Kasumi-1 (cell line): ENCODE measurements at places on chromosomes 7 and 10.

GRCh38 chr10:56662765-56663447 is 301.8 kb upstream of the ZWINT start:
- no peak for DNase-seq

- DNase-seq, result no peak
Measured at GRCh38 chr7:149255174-149255573, 6.8 kb upstream of the ZNF783 start.

- peak; percentile 94 for DNase-seq
Measured at GRCh38 chr10:132588301-132589013, 50.9 kb downstream of the INPP5A start.

GRCh38 chr10:31081937-31082840 is 50.5 kb upstream of the ZNF438 start:
- DNase-seq, result peak; percentile 10

DNA sequence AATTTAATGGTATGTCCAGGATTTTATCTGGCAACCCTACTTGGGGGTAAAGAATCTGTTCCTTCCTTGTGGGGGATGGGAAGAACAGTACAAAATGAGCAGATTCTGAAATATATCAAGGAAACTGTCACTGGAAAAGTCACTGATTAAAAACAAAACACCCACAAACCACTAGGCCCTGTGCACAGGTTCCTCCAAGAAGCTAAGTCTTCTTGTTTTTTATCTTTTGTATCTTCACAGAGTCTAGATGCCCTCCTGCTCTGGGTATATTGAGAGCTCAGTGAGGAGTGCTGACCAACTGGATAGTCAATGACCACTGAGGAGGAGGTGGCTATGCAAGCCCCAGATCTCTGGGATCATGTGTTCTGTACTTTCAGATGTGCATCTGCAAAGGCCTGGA is 86.8 kb upstream of the ANKRD1 start:
- no peak for DNase-seq

- DNase-seq, result peak; percentile 88
Measured at GRCh38 chr10:28248092-28248491, 54.8 kb downstream of the MPP7 start.

GRCh38 chr7:139630643-139631519 is 107.4 kb downstream of the CLEC2L start:
- no peak for DNase-seq

DNA sequence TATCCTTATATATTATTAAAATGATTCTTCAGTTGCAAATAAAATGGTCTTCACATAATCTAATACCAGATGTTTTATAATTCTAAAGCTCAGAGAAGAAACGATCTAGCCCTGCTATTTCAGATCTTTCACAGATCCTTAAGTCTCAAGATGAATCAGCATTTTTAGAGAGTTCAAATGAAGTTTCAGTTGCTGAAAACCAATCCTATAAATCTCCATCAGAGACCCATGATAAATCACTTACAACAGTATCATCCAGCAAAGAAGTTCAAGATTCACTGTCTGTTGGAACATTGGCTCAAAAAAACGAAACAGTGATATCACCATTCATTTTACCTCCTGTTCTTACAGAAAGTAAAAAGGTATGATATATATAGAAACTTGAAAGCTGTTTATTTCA is 137.0 kb downstream of the CCDC7 start:
- DNase-seq, result no peak

GRCh38 chr10:14380746-14381145 is 50.0 kb upstream of the FRMD4A start:
- DNase-seq, result no peak

DNA sequence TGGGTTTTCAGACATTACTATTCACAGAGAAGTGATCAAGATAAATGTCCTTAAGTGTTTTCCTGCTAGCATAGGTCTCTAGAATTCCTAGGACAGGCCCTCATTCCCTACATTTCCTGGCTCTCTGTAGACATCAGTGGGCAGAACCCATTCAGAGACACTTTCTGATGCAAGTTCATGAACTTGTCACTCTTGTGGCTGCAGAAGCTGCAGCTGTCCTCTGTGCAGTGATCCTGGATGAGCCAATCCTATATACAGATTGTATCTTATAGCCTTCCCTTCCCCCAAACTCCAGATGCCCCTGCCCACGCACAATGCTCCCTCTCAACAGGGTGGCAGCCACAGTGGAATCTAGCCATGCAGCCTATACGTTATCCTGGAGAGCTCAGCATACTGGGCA is 12.6 kb upstream of the GRB10 start:
- DNase-seq, result no peak

- DNase-seq, result no peak
Measured at GRCh38 chr7:100221767-100222444, 2.2 kb downstream of the PVRIG start.

DNA sequence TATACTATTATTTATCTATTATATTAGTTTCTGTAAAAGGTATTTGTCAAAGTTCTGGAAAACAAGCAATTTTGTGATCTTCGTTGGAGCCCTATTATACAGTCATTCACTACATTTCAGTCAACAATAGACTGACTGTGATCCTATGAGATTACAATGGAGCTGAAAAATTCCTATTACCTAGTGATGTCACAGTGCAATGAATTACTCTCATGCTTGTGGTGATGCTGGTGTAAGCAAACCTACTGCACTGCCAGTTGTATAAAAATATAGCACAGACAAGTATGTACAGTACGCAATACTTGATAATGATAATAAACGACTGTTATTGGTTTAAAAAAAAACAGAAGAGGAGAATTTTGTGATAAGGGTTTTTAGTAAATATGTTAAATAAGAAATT is 21.4 kb downstream of the OR6V1 start:
- DNase-seq, result no peak

DNA sequence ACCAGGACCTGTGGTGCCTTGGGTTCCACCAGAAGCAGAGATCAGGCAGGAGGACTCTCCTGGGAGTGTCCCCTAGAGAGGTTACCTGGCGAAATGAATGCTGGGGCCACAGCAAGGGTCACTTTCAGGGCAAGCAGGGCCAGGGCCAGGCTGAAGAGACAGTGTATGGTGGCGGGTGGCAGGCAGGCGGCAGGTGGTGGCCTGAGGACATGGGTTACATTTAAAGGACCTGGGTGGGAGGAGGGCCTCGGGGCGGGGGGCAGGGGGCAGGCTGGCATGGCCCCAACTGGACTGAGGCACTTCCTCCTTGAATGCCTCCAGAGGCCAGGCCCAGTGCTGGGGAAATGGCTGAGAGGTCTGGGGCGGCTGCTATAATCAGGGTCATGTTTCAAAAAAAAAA is 14.7 kb upstream of the TBRG4 start:
- no peak for DNase-seq

GRCh38 chr7:73599151-73599882 is 20.9 kb upstream of the TBL2 start:
- no peak for DNase-seq

- DNase-seq, result no peak
Measured at GRCh38 chr10:110632591-110633215, 11.4 kb upstream of the RBM20 start.

GRCh38 chr10:4902571-4903011 is 60.6 kb upstream of the AKR1C1 start:
- DNase-seq, result no peak

- no peak for DNase-seq
Measured at GRCh38 chr10:52651293-52651692, 121.3 kb downstream of the MBL2 start.

DNA sequence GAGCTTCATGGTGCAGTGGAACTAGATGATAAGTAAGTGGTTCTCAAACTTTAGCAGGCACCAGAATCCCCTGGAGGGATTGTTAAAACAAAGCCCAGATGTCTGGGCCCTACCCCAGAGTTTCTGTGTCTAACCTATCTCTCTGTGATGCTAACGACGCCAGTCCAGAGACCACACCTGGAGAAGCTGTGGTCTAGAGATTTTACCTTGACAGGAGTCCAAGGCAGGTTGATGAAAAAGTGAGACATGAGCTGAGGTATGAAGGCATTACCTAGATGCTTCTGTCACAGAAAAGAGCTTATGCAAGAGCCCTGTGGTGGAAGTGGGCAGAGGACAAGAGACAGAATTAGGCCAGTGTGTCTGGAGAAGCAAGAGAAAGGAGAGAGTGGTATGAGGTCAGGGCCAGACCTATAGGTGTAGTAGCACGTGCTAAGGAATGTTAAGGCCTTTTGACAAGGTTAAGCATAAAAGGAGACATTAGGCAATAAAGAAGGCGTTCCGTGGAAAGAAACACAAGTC is 184.3 kb upstream of the TCF7L2 start:
- DNase-seq, result no peak

DNA sequence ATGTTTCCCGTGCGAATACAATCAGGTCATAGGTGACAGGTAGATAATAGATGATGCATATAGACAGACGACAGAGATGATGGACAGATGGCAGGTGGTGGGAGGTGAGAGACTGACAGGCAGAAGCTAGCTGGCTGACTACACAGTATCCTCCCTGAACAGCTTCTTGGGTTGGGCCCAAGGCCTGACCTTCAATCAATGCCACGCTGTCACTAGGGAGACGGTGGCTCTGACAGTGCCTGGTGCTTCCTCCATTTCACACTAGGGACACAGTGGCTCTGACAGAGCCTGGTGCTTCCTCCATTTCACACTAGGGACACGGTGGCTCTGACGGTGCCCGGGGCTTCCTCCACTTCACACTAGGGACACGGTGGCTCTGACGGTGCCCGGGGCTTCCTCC is 200.1 kb downstream of the DIP2C start:
- no peak for DNase-seq

DNA sequence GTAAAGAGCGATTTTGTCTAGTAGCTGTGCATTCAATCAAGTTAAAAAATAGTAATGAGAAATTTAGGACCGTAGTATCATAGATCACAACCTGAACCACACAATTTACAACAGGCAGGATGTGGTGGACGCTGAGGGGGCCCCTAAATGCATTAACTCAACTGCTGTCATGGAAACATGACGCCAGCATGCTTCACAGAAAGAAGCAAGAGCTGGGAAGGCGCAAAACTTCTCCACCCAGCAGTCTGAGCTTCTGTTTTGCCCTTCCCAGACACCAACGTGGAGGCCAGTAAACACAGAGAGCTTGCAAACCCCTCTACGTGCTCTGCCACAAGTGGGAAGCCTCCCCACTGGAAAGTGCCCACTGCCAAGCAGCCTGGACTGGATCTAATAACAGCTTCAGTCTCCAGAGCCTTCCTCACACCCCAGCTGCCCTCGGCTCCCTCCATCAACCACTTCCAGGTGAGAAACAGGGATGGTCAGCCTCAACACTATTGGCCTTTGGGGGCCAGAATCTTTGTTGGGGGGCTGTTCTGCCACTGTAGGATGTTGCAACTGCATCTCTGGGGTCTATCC is 151.8 kb downstream of the SFMBT2 start:
- DNase-seq, result peak; percentile 81

DNA sequence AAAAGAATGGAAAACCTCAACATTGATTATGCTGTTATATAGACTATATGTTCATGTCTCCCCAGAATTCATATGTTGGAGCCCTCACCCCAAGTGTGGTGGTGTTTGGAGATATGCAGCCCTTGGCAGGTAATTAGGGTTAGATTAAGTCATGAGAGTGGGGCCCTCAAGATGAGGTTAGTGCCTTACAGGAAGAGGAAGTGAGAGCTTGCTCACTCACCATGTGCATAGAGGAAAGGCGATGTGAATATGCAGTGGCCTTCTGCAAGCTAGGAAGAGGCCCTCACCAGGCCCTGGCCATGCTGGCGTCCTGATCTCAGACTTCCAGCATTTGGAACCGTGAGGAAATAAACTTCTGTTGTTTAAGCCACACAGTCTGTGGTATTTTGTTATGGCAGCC is 14.8 kb downstream of the ZNF33A start:
- peak; percentile 63 for DNase-seq

GRCh38 chr7:29865526-29865925 is 59.2 kb downstream of the WIPF3 start:
- DNase-seq, result peak; percentile 26

DNA sequence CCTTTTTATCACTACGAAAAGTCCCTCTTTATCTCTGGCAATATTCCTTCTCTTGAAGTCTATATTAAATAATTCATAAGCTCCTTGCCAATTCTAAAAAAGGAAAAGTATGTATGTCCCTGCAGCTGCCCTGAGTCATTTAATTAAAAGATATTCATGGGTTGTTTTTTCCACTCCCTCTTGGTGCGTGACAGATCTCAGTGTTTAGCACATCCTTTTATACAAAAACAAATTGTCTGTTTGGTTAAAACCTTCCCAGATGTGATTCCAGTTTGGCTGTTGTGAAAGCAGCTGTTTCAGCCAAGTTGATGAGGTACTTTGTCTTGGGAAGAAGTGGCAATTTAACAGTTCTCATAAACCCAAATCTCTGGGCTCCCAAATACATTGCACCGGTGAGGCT is 33.8 kb upstream of the PRLHR start:
- DNase-seq, result no peak

- DNase-seq, result no peak
Measured at GRCh38 chr7:5423306-5423975, at the start of gene TNRC18. TSS of gene TNRC18 (minus strand) at chr7:5423834. CDS start at chr7:5421246, 2,588 bp downstream.

DNA sequence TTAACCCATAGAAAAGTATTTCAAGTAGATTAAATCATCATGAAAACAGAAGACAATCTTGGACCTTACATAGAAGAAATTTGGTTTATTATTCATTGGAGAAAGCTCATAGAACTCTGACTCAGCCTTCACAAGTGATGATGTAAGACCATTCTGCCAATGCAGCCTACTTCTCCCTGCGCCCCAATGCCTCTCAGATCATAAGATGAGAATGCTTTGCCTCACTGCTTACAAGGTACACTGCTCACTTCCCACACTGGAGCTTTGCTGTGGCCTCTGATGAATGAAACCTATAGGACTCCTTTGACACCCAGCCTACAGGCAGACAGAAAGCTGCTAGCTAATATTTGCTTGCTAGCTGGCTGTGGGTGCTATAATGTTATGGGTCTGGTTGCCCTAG is 569.4 kb upstream of the STEAP1 start:
- DNase-seq, result no peak

DNA sequence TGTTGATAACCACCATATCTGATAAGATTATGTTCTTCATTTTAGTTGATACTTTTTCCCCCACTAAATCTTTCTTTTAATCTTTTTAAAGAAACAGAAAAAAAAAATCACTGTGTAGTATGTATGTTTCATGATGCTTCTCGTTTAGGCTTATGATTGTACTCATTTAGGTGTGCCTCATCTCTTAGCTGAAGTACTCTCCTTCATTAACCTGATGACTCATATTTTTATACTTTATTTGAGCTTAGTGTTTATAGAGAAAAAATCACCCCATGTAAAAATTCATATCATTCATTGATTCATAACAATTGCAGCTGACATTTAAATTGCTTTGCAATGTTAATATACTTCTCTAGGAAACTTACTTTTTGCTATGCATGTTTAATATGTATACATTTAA is 158.9 kb downstream of the MLLT10 start:
- no peak for DNase-seq

DNA sequence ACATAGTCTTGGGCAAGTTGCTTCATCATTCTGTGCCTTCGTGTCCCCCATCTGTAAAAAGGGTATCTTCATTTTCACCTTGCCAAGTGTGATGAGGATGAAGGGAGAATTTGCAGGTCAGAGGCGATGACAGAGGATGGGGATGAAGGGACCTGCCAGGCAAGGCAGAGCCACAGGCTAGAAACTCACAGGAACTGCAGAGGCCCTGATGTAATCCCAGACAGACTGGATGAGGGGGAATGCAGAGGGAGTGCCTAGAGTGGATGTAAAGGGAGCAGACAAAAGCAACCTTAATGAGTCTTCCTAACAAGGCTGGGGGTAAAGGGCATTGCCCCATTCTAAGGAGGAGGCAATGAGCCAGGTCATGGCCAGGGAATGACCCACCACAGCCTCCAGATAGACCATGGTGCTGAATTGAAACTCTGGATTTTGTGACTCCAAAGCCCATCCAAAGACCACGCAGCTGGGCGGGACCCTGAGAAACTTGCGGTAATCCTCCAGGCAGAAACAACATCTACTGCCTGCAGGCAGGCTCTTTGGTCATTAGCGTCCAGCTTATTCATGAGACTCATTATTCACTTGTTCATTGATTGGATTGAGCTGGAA is 1.9 kb downstream of the ANTXRL start:
- no peak for DNase-seq
